ENCODE measurements at places on chromosomes 6 and 20.

DNA sequence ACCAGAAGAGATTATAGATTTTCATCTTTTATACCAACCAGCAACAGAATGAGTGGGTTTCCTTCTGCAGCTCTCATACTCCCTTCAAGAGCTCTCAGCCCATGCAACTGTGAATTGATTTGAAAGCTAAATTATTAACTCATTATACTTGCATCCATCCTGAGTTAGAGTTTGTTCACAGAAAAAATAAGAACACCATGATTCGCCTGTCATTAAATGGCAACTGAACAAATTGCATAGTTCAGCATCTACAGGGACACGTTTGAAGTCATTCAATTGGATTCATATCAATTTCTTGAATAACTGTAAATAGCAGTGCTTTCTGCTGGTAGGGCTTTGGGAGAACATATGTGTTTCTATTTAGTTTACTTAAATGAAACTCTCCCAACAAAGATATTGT is 65.7 kb downstream of the NKAIN2 start:
- no peak for DNase-seq

- DNase-seq = no peak
These were observed 227.8 kb upstream of the MOCS1 start for GRCh38 chr6:40162074-40162473.

DNA sequence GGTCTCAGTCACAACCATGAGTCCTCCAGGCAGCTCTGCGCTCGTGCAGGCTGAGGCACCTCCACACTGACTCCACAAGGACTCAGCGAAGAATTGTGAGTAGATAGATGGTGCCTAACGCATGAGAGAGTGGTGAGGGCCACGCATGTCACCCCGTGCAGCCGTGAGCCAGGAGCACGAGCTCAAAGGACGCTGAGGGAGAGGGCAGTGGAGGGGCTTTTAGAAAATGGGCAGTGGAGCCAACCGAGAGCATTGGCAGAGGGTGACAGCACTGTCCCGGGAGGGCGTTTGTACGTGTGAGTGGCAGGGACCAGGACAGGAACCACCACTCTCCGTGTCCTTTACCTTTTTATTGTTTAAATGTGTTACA is 105.6 kb downstream of the PSMB1 start:
- DNase-seq = no peak

GRCh38 chr6:131258816-131259476 is 123.7 kb downstream of the AKAP7 start:
- DNase-seq = no peak

DNA sequence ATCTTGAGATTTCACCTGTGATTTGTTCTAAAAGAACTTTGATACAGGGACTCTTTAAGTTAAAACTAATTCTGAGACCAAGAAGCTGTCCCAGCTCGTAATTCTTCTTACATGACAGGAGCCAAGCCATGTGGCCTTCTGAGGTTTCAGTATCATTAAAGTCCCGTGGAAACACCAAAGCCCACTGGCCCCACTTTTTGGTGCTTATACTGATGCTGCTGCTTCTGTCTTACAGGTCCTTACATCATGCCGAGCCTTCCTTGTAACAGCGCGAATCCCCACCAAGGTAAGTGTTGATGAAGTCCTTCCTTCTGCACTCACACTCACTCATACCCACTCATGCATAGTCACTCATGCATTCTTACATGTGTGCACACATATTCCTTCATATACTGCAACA is 140.7 kb downstream of the CARMIL1 start:
- DNase-seq = no peak

- no peak for DNase-seq
These were observed 190.3 kb downstream of the TENT5A start for GRCh38 chr6:81562169-81562568.

DNA sequence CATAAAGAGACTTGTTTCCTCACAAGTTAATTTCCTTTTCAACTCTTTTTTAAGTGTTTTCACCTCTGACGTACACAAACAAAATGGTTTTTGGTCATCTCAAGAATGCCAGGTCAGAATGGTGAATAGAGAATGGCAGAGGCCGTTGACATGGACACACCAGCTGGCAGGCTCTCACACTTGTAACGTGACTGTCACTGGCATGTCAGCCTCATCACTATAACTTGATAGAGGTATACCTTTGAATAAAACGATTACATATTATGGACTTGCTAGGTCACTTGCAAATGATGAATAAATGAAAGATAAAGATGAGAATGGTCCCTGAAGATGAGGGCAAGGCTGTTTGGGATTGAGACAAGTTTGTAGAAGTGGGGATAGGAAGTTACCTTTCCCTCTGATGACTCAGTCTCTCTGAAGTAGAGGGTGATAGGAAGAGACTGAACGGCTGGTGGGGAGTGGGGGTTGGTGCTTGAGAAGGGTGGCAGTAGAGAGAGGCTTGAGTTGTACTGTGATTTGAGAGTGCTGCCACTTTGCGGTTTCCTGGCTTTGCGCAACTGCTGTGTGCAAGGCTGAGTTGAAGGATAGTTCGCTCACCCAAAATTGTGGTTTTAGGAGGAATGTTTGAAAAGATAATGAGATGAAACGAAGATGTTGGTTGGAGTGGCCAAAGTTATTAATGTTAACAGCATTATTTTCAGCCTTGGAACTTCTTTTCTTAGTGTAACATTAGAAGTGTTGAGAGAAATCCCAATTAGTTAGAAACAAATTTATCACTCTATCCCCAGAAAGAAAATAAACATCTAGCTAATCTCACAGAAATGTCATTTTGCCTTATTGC is 30.3 kb downstream of the TBPL1 start:
- no peak for DNase-seq

GRCh38 chr6:71153755-71154325 is 134.8 kb upstream of the OGFRL1 start:
- no peak for DNase-seq

DNA sequence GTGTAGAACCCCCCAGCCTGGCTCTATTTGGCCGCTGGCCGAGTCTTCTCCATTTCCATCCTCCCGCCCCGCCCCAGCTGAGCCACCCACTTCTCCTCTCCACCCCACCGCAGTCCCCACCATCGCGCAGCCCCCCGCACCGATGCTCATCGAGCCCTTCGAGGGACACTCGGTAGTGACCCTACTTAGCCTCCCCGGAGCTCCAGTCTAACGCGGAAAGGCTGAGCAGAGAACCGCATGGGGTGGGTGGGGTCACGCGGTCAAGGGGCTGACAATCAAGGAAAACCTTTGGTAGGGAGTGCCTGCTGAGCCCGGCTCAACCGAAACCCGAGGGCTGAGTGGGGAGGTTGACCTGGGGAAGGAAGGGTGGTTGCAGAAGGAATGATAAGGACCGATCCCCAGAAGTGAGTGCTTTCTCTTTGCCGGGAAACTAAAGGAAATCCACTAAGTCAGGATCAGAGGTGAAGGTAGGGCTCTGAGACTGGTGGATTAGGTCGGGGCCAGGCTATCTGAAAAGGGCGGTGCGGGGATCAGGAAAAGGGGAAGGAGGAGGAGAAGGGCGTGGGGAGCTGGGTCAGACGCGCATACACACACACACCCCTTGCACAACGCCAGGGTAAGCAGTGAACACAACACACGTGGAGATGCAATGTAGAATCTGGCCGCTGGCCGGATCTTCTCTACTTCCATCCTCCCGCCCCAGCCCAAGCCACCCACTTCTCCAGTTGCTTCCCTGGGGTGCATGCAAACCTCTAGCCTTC is 49.8 kb downstream of the CPXM1 start:
- no peak for DNase-seq

DNA sequence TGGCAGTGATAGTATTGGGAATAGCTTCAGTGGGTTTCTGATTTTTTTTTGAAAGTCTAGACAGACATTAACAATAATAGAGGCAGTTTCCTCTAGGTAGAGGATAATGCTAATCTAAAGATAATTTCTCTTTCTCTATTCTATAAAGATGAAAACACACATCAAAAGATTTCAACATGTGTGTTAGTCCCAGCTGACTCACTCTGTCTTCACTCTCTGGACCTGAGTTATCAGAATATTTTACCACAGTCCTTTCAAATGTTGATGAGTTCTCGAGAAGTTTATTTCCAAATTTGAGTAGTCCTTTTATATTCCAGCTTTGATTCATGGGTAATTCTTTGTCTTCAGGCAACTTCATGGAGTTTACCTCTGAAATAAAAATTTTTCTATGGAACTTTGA is 17.1 kb downstream of the RPRD1B start:
- DNase-seq = no peak

GRCh38 chr6:106702451-106703110 is 73.2 kb downstream of the QRSL1 start:
- DNase-seq = no peak

DNA sequence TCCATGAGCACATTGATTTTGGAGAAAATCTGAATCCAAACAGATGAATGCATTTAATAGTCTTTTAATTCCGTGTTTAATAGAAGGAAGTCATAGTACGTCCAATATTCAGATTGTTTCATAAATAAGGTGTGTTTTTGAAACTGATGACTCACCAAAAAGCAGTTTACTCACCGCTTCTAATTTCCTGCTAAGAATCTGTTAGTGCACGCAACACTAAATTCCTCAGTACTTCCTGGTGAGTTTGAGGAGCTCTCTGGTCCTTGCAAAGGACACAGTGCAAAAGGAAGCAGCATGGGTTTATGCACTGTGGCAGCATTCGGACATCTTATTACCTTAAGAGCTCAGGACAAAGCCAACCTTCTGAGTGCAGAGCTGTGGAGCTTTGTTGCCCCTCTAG is 2.3 kb upstream of the ADGRF1 start:
- no peak for DNase-seq

- no peak for DNase-seq
These were observed 14.5 kb downstream of the SNRNP48 start for GRCh38 chr6:7604506-7604905.

- no peak for DNase-seq
These were observed 15.8 kb downstream of the CGA start for GRCh38 chr6:87078983-87079616.

GRCh38 chr6:49915035-49915434 is 48.7 kb upstream of the CRISP1 start:
- no peak for DNase-seq

GRCh38 chr6:89950446-89950845 is 56.2 kb downstream of the GJA10 start:
- no peak for DNase-seq

GRCh38 chr20:53741726-53742028 is 148.0 kb upstream of the ZNF217 start:
- DNase-seq = no peak

- DNase-seq = no peak
These were observed 7.5 kb upstream of the GGTLC1 start for GRCh38 chr20:23995905-23996666.

- DNase-seq = no peak
These were observed 9.5 kb downstream of the BMP7 start for GRCh38 chr20:57256908-57257307.

- DNase-seq = peak; percentile 92
These were observed at the start of gene SCAND1 for GRCh38 chr20:35954200-35954906. SCAND1 (minus strand) TSS chr20:35954502; CDS start chr20:35954284, 218 bp downstream.

GRCh38 chr6:131972741-131973140 is 21.6 kb upstream of the CCN2 start:
- no peak for DNase-seq

DNA sequence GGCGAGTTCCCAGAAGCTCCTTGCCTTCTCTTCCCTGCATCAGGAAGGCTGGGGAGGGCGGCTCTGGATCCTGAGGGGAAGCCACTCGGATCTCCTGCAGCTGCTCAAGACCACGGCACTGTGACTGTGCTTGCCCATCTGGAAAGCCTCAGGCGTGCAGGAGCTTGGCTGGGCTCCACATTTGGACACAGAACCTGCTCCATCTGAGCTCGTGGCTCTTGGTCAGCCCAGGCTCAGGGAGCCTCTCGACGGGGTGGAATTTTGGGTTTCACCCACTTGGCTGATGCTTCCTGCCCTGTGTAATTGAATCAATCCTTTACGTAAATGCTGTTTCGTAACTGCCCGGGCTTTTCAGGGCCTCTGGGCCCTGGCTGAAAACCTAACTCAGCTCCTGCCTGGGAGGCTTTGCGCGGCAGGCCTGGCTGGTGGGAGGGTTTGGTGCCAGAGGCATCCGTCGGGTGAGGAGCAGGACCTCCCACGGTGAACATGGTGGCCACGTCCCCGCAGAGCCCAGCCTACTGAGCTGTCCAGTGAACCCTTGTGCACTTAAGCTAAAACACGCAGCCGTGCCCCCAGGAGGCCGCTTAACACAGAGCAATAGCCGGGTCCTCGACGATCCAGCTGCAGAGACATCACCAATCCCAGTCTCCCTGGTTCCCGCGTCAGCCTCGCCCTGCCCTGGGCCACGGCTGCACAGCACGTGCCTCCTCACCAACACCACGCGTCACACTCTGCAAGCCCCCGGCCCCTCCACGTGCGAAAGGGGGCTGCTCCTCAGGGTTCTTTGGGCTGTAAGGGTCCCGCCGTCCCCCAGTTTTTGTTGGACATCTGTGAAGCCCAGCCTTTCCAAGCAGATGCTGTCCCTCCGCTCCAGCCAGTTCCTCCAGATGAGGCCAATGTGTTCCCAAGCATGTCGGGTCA is 241.0 kb downstream of the DLL1 start:
- no peak for DNase-seq

- DNase-seq = no peak
These were observed 5.6 kb upstream of the SYNE1 start for GRCh38 chr6:152642578-152643375.

GRCh38 chr6:83597051-83597450 is 84.7 kb downstream of the PRSS35 start:
- DNase-seq = no peak

- no peak for DNase-seq
These were observed 721.1 kb downstream of the TENT5A start for GRCh38 chr6:81031416-81031815.

GRCh38 chr6:32885698-32886286 is 31.8 kb downstream of the PSMB9 start:
- no peak for DNase-seq

GRCh38 chr6:159981403-159982245 is 12.7 kb downstream of the IGF2R start:
- no peak for DNase-seq

- DNase-seq = no peak
These were observed 25.9 kb downstream of the EDEM2 start for GRCh38 chr20:35121186-35121585.

GRCh38 chr6:166335378-166336302 is 6.7 kb downstream of the SFT2D1 start:
- no peak for DNase-seq

- DNase-seq = no peak
These were observed 614.9 kb downstream of the DOK5 start for GRCh38 chr20:55090286-55090685.

DNA sequence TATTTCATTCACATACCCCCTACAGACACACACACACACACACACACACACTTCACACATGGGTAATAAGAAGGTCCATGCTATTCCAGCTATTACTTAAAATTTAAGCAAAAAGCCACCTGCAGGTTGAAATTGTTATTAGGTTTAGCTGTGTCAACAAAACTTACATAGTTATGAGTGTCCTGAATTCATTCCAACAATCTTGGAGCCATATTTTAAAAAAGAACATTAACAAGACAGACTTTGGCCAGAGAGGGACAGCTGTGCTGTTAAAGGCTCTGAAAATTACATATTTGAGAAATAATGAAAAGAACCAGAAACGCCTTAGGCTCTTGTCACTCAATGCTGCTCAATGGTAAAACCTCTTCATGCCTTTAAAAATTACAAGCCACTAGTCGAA is 455.3 kb downstream of the EPM2A start:
- DNase-seq = no peak

Data from cortex of kidney (tissue), 1 donor.